ENCODE measurements at places on chromosomes 7 and 10. TPM values are rescaled to one million over a fixed set of nuclear protein-coding genes. Genes with fewer than 3 reads are reported as not detected.

TMEM229A gene
- polyA plus RNA-seq = 0.03 TPM

GPR85 gene
- polyA plus RNA-seq = not detected

GSTK1 gene
- polyA plus RNA-seq = 234 TPM

AKR1C8 gene
- not detected for polyA plus RNA-seq

PPP3CB gene
- polyA plus RNA-seq = 22.2 TPM

NUTM2E gene
- not detected for polyA plus RNA-seq

GIMAP5 gene
- polyA plus RNA-seq = 9.6 TPM

INTS1 gene
- 22.9 TPM for polyA plus RNA-seq
